Liver (tissue), 10 donors: ENCODE measurements at places on chromosomes 16 and 17.

- H3K4me3 ChIP-seq = no peak overlapping the region
- no peak overlapping the region for H3K27ac ChIP-seq
- DNase-seq = no peak
- H3K4me1 ChIP-seq = no peaks in the 10 kb centered on the region
- peaks cover 20% of the 10 kb centered on the region for H3K36me3 ChIP-seq
These were observed 30.7 kb upstream of the ALOX15 start for GRCh38 chr17:4672055-4672630.

DNA sequence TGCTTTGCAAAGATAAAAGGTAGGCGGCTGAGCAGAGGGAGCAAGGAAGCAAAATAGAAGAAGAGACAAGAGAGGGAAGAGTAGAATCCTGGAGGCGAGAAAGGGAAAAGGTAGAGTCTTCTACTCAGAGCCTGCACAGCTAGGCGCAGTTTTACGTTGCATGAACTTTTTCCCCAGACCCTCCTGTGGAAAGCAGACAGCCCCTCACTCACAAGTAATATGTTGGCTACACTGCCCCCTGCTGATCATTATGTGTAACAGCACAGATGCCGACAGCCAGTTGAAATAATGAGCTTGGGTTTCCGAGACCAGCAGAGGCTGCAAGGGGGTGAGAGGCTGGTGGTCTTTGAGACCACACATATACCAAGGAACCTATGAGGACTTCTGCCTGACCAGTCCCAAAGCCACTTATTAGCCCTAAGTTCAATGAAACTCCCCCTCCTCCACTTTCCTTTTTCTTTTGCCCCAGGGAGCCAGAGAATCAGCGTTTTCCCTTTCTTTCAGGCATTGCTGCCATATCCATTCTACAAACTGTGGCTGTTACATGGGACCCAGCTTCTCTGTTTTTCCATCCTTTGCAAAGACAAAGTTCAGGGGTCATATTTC, 22.5 kb upstream of the CMTR2 start:
- no peak for DNase-seq
- no peak overlapping the region for H3K27ac ChIP-seq
- no peaks in the 10 kb centered on the region for H3K27me3 ChIP-seq
- H3K4me1 ChIP-seq = no peaks in the 10 kb centered on the region
- no peak overlapping the region for H3K4me3 ChIP-seq

DNA sequence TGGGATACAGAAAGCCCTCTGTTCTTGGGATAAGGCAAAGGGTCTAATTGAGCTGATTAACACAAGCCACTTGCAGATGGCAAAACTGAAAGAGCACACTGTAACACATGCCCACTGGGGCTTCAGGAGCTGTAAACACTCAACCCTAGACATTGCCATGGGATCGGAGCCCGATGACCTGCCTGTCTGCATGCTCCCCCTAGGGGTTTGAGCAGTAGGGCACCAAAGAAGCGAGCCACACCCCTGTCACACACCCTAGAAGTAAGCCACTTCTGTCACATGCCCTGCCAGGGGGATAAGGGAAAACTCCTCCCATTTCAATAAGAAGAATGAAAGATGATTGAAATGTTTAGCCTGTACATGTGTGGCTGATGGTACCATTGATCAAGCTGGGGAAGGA, 81.3 kb upstream of the IRX6 start:
- DNase-seq = no peak
- no peaks in the 10 kb centered on the region for H3K27me3 ChIP-seq
- H3K27ac ChIP-seq = no peak overlapping the region
- H3K4me3 ChIP-seq = no peak overlapping the region
- no peaks in the 10 kb centered on the region for H3K4me1 ChIP-seq

GRCh38 chr16:83305092-83305491, 502.7 kb upstream of the HSBP1 start:
- peaks cover 14% of the 10 kb centered on the region for H3K27me3 ChIP-seq
- H3K4me1 ChIP-seq = no peaks in the 10 kb centered on the region
- no peak for DNase-seq
- H3K27ac ChIP-seq = no peak overlapping the region
- no peaks in the 10 kb centered on the region for H3K36me3 ChIP-seq

GRCh38 chr16:58011652-58012051, 10.4 kb downstream of the USB1 start:
- no peaks in the 10 kb centered on the region for H3K4me1 ChIP-seq
- H3K27me3 ChIP-seq = no peaks in the 10 kb centered on the region
- H3K27ac ChIP-seq = no peak overlapping the region
- peaks cover 32% of the 10 kb centered on the region for H3K36me3 ChIP-seq

- H3K27ac ChIP-seq = no peak overlapping the region
- H3K4me3 ChIP-seq = no peak overlapping the region
- DNase-seq = no peak
- H3K27me3 ChIP-seq = no peaks in the 10 kb centered on the region
- H3K36me3 ChIP-seq = no peaks in the 10 kb centered on the region
- no peaks in the 10 kb centered on the region for H3K4me1 ChIP-seq
These were observed 11.8 kb downstream of the SLC9A5 start for GRCh38 chr16:67260426-67261063.

DNA sequence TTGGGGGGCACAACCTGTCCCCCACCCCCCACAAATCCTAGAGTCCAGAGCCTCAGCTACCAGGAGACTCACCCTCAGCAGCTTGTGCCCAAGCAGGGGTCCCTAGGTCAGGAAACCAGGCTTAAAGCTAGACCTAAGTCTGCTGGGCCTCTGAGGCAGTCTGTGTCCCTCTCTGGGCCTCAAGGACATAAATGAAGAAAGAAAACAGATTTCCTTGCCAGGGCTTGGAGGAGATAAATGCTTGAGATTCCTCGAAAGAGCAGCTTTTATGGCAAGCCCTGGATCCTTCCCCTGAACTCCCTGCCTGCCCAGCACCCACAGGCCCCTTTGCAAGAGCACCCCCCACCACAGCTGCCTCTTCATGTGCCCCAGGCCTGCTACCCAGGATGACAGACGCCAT, 3.3 kb downstream of the SRCIN1 start:
- H3K4me1 ChIP-seq = peaks cover 15% of the 10 kb centered on the region
- no peak overlapping the region for H3K27ac ChIP-seq
- H3K27me3 ChIP-seq = no peaks in the 10 kb centered on the region
- H3K4me3 ChIP-seq = no peak overlapping the region
- no peaks in the 10 kb centered on the region for H3K36me3 ChIP-seq

- no peaks in the 10 kb centered on the region for H3K27me3 ChIP-seq
- no peak for DNase-seq
- H3K27ac ChIP-seq = no peak overlapping the region
- no peak overlapping the region for H3K4me3 ChIP-seq
- peaks cover 2% of the 10 kb centered on the region for H3K4me1 ChIP-seq
These were observed 11.8 kb downstream of the GNAO1 start for GRCh38 chr16:56203052-56203451.

GRCh38 chr17:76700617-76701470, 9.9 kb downstream of the MXRA7 start:
- no peak overlapping the region for H3K4me3 ChIP-seq
- peak overlapping the region; percentile 80 for H3K27ac ChIP-seq
- H3K36me3 ChIP-seq = no peaks in the 10 kb centered on the region
- H3K4me1 ChIP-seq = no peaks in the 10 kb centered on the region
- H3K27me3 ChIP-seq = no peaks in the 10 kb centered on the region

DNA sequence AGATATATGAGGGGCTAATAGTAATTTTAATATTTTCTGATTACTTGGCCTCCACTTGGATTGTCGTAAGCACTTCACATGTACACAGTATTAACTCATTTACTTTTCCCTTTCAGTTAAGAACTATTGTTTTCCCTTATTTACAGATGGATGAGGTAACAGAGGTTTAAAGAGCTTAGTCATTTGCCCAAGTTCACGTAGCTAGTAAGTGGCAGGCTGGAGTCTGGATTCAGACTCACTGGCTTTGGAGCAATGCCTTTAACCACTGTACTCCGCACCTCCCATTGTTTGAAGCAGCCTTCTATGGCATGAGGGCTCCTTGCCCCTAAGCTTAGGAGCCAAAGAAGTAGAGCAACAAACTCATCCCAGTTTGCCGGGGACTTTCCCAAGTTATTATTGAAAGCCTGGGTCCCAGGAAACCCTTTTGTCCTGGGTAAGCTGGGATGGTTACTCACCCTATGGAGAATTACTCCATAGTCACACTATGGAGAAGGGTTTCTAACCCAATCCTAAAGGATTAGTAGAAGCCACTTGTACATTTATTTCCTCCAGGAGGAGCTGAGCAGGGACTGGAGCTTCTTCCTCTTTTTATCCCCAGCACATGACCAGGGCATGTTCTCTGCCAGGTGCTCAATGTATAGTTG, 12.3 kb downstream of the FOXL1 start:
- H3K27me3 ChIP-seq = no peaks in the 10 kb centered on the region
- no peaks in the 10 kb centered on the region for H3K36me3 ChIP-seq
- no peak for DNase-seq
- H3K27ac ChIP-seq = no peak overlapping the region
- no peak overlapping the region for H3K4me3 ChIP-seq
- no peaks in the 10 kb centered on the region for H3K4me1 ChIP-seq

- H3K27ac ChIP-seq = no peak overlapping the region
- no peaks in the 10 kb centered on the region for H3K27me3 ChIP-seq
These were observed 202.8 kb upstream of the FOXF1 start for GRCh38 chr16:86307514-86307903.

- H3K4me1 ChIP-seq = peaks cover 2% of the 10 kb centered on the region
- DNase-seq = no peak
- H3K27ac ChIP-seq = no peak overlapping the region
- no peaks in the 10 kb centered on the region for H3K36me3 ChIP-seq
These were observed 55.2 kb downstream of the RAI1 start for GRCh38 chr17:17736205-17737183.

GRCh38 chr16:10494343-10495030, 85.9 kb downstream of the EMP2 start:
- H3K36me3 ChIP-seq = no peaks in the 10 kb centered on the region
- no peaks in the 10 kb centered on the region for H3K4me1 ChIP-seq
- H3K27ac ChIP-seq = no peak overlapping the region

DNA sequence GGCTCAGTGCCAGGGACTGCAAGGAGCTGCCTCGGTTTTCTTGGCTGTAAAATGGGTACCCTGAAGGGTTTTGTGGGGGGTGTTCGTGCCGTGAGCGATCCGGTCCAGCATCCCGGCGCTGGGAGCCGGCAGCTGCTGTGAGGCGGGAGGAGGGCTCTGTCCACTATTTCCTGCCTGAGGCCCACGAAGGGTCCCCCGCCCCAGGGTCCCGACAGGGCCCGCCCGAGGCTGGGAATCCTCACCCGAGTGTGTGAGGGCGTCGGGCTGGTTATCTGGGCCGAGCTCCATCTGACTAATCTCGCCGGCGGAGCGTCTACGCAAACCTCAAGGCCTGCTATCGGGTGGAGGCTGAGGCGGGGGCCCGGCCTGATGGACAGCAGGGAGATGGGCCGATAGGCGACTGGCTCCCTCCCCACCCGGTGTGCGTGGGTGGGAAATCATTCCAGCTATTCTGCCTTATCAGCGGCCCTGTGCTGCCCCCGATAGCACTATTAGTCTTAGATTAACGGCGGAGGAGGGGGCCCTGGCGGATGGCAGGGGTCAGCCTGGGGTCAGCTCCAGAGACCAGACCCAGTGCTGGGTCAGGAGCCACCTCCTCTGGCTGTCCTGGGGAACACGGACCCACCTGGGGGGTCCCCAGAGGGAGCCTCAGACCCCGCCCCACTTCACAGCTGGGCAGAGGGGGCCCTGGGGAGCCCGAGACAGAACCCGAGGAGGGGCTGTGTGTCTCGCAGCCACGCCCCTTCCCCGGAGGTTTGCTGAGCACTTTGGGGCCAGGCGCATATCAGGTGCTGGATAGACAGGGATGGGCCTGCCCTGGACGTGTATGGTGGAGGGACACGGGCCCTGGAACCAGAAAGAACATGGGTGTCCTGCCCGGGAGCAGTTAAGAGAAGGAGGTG, 44.7 kb downstream of the ZFPM1 start:
- H3K27ac ChIP-seq = no peak overlapping the region
- H3K4me1 ChIP-seq = peaks cover 46% of the 10 kb centered on the region
- H3K27me3 ChIP-seq = no peaks in the 10 kb centered on the region
- no peak overlapping the region for H3K4me3 ChIP-seq
- peaks cover 5% of the 10 kb centered on the region for H3K36me3 ChIP-seq

GRCh38 chr16:11205754-11206581, 50.0 kb downstream of the SOCS1 start:
- H3K4me1 ChIP-seq = peaks cover 14% of the 10 kb centered on the region
- no peak overlapping the region for H3K4me3 ChIP-seq
- H3K27me3 ChIP-seq = no peaks in the 10 kb centered on the region
- H3K27ac ChIP-seq = peak overlapping the region; percentile 2
